ENCODE measurements at places on chromosomes 3 and 15.

- no peak for DNase-seq
Measured at GRCh38 chr3:182948305-182948704, 32.0 kb downstream of the DCUN1D1 start.

DNA sequence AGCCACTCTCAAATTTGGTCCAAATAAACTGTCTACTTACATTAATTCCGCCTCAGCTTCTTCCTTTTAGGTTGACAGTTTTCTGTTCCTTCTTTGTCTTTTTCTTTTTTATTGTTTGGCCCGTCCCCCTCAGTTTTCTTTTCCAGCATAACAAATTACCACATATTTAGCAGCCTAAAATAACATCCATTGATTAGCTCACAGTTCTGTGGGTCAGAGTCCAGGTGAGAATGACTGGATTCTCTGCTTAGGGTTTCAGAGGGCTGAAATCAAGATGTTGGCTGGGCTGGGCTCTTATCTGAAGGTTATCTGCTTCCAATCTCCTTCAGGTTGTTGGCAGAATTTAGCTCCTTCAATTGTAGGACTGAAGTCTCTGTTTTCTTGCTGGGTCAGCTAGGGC lies 24.6 kb upstream of the LCTL start:
- DNase-seq = no peak

- DNase-seq = no peak
Measured at GRCh38 chr3:36681867-36682266, 82.5 kb downstream of the DCLK3 start.

GRCh38 chr15:45200799-45201556 lies 13.2 kb upstream of the SHF start:
- no peak for DNase-seq

DNA sequence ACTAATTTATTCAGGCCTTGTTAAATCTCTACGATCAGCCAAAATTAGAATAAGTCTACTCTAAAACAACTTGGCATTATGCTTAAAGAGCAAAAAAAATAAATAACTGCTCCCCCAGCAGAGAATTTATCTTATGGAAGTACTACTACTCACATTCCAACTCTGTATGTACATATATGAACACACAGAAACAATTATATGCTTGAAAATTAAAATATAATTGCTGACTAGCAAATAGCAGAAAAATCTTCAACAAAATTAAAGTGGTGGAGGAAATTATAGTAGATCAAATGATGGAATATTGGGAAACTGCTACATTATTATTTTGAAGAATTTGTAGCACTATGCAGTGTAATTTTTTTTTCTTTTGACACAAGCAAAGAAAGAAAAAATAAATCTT lies 580.9 kb downstream of the MECOM start:
- no peak for DNase-seq

DNA sequence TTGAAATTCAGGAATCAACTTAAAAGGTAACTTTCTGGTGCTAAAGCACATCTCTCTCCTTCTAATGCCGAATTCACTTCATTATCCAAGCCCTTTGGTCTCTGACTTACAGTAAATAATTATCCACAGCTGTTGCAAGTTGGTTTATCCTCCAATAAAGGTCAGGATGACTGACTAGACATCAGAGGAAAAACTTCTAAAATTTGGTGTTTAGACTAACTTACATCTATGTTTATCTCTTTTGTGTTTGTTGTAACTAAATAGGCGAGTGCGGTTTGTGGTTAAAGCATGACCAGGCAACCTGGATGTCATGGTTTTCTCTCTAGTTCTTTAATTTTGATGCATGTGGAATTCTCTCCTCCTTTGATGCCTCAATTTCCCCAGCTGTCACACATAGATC lies 237.4 kb upstream of the LRTM1 start:
- DNase-seq = no peak

GRCh38 chr3:1275495-1275894 lies 182.7 kb downstream of the CNTN6 start:
- DNase-seq = no peak

Data from activated CD8-positive, alpha-beta memory T cell treated with anti-CD3 and anti-CD28 coated beads for 1 hour (primary cell).